ENCODE measurements at places on chromosomes 4 and X. TPM values are rescaled to one million over a fixed set of nuclear protein-coding genes. Genes with fewer than 3 reads are reported as not detected.

- no peak for DNase-seq
These were observed 41.9 kb downstream of the PCDH19 start for GRCh38 chrX:100368167-100368566.

- DNase-seq = no peak
These were observed 183.2 kb upstream of the WDFY3 start for GRCh38 chr4:85149676-85150075.

The UGT2B11 gene
- not detected for total RNA-seq

The NDUFB11 gene
- 161 TPM for total RNA-seq

The P2RY4 gene
- 0.27 TPM for total RNA-seq

The HOPX gene
- 0.54 TPM for total RNA-seq

- DNase-seq = no peak
These were observed 130.7 kb upstream of the MAGEB18 start for GRCh38 chrX:26007462-26007861.

DNA sequence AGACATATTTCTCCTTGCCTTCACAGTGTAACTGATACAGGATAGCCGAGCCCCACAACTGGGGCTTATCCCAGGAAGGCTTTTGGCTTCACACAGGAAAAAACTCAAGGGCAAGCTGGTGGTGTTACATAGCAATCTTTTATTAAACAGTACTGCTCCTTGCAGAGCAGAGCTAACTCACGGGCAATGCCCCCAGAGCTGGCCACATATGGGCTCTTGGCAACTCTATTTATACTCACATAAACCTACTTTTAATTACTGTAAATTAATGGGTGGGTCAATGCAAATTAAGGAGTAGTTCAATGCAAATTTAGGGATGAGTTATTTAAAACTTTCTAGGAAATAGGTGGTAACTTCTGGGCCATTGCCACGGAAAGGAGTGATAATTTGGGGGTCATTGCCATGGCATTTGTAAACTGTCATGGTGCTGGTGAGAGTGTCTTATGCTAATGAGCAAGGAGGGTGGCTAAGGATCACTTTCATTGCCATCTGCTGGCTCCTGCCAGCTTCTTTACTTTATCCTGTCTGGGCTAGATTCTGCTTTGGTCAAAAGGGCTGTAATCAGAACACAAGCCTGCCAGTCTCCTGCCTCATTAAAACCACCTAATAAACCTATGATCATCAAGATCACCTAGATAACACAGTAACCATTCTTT lies 288.8 kb downstream of the CENPC start:
- no peak for DNase-seq

DNA sequence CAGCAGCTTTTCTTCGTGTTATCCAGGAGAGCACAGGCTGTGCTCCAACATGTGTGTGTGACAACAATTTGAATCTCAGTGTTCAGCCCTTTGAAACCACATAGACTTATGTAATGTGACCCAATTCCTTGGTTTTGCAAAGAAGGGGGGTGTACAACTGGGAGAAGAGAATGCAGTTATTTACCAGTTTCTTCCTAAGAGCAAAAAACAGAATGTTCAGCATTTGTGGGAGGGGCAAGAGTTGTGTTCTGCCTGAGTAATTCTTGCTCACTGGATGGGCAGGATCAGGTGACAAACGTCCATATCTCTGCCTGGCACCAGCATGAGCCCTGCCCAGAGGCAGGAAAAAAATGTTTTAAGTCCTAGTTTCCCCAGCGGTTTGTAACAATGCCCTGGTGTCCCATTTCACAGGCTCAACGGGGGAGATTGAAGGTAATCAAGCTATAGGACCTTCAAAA lies 72.0 kb downstream of the PRPS1 start:
- no peak for DNase-seq

DNA sequence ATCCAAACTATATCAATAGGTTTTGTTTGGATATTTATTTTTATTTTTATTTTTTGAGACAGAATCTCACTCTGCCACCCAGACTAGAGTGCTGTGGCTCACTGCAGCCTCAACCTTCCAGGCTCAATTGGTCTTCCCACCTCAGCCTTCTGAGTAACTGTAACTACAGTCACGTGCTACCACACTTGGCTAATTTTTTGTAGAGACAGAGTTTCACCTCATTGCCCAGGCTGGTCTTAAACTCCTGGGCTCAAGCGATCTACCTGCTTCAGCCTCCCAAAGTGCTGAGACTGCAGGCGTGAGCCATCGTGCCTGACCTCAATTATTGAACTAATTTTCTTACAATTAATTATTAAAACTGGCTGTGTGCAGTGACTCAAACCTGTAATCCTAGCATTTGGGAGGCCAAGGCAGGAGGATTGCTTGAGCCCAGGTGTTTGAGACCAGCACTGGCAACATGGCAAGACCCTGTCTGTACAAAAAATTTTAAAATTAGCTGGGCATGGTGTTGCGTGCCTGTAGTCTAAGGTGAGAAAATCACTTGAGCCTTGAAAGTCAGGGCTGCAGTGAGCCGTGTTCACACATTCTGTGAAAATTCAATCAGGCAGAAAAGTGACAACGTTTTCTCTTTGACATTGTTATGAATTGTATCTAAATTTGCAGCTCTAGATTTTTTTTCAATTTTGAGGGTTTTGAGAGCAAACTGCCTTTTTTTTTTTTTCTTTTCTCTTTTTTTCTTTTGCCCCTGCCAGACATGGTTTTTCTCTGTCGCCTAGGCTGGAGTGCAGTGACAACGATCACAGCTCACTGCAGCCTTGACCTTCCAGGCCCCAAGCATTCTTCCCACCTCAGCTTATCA lies 66.0 kb downstream of the UBE2K start:
- no peak for DNase-seq

The F8A1 gene
- 18.3 TPM for total RNA-seq

The EPHA5 gene
- 108 TPM for total RNA-seq

GRCh38 chrX:1027133-1027532 lies 185.3 kb downstream of the CRLF2 start:
- no peak for DNase-seq

- no peak for DNase-seq
These were observed 120.3 kb downstream of the ARHGEF9 start for GRCh38 chrX:63664741-63665140.

GRCh38 chrX:23616361-23616760 lies 50.9 kb upstream of the PRDX4 start:
- DNase-seq = no peak
